Mammary epithelial cell (primary cell): ENCODE measurements at places on chromosomes 5 and 9.
A peak's percentile ranks its signal among the peaks of the same experiment; 100 is the strongest.

DNA sequence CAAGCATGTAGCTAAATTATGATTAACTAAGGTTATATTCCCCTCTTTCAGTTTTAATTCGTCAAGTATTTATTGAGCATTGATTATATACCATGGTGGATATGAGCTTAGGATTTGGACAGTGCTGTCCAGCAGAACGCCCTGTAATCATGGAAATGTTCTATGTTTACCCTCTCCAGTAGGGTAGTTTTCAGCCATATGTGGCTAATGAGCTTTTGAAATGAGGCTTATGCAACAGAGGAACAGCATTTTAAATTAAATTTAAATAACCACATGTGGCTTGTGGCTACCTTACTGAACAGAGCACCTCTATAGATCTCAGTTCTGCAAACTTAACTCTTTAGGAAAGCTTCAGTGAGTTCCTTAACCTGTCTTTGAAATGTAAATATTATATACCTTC, 59.1 kb downstream of the JMY start:
- no peak for DNase-seq

DNA sequence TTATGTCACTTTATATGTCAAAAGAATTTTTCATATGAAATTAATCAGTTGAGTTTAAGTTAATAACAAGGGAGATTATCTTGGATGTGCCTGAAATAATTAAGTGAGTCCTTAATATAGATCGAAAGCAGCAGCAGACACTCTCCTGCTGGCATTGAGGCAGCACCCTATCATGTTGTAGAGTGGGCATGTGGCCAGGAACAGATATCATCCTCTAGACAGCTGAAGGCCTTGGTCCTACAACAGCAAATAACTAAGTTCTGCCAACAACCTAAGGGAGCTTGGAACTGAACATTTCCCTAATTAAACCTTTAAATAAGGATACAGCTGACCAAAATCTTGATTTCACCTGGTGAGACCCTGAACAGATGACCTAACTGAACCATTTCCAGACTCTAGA, 25.8 kb upstream of the UGT3A1 start:
- no peak for DNase-seq

DNA sequence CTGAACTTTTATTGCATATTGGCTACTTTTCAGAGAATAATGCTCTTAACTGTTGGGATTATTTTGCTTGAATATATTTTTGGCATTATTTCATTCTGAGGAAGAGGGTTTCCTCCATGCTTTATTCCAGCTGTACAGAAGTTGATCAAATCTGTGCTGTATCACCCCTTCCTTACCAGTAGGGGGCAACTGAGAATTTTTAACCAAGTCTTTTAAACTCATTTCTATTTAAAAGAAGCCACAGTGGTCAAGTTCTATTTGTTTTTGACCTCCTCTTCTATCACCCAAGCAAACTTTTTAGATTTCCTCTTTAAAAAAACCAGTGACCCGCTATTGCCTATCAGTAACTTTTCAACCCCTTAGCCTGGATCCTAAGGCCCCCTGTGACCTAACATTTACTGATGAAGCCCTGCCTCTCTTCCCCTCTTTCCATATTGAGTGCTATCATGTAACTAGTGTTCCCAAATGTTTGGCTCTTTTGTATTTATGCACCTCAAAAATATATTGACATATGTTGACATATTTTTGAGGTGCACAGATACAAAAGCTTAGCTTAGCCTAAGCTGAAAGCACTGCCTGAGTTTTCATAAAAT, 80.6 kb downstream of the FBXO4 start:
- peak; percentile 8 for DNase-seq

DNA sequence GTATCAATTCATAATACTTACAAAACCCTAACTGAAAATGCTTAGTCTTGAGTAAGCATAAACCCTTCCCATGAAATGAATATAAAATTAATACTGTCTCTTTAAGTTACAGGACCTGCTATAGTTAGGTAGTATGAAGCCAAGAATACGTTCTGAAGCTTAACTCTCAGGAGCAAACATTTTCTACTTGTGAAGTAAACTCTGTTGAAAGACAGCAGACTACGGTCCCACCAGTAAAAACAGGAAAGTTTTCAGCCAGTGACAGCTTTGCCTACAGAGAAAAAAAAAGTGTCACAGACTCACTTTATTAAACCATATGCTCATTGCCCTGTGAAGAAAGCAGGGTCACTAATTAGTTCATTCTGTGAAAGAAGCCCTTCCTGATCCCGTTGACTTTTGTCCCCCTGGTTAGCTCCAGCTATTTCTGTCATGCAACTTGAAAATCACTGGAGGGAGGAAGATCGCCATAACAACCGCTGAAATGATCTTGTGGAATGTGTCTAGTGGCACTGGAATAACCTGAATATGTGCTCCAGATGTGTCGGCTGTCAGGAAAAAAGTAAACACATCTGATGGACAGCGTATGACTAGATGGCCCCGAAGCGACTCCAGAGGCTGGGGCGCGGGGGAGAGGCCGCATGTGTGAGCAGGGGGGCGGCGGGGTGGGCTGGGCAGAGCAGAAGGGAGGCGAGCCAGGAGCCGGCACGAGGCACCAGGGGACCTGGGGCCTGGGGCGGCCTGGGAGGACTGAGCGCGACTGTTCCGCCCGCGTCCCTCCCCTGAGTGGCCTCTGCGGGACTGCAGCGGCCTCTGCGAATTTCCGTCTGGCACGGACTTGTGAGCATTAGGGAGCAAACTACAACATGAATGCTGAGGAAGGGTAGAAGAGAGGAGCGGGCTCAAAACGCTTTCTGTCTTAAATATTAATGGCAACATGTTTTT, 41.9 kb downstream of the BNC2 start:
- DNase-seq, result no peak

DNA sequence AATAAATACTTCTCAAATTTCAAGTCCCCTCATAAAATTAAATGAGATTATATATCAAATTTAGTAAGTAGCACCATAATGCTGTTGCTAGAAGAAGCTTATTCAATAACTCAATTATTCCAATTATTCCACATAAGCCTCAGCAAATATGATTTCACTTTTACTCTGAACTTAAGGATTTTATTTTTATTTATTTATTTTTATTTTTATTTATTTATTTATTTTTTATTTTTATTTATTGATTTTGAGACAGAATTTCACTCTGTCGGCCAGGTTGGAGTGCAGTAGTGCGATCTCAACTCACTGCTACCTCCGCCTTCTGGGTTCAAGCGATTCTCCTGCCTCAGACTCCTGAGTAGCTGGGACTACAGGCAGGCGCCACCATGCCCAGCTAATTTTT, 1308.3 kb upstream of the CDH9 start:
- no peak for DNase-seq

DNA sequence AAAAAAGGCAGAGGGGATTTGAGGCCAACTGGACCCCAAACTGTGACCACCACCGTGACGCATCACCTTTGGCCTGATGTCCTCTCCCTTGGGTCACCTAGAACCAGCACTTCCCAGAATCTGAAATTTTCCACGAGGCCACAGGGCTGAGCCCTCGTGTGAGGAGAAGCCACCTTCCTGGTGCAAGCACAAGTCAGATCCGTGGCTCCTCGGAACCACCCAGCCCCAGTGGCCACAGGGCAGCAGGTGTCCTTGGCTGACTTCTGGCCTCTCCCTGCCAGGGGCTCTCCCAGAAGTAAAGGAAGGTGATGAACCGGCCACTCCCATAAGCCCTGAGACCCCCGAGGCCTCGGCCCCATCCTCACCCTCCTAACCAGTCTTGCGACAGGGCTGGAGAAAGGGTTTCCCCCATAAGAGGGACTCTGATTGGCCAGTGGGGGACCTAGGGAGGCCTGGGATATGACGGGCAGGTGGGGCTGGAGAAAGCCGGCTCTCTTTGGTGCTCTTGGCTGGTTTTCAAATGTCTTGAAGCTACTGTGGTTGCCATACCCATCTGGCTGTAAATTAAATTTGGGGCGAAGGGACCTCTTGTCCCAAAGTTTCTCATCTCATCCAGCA, 20.9 kb upstream of the HMCN2 start:
- DNase-seq, result no peak

DNA sequence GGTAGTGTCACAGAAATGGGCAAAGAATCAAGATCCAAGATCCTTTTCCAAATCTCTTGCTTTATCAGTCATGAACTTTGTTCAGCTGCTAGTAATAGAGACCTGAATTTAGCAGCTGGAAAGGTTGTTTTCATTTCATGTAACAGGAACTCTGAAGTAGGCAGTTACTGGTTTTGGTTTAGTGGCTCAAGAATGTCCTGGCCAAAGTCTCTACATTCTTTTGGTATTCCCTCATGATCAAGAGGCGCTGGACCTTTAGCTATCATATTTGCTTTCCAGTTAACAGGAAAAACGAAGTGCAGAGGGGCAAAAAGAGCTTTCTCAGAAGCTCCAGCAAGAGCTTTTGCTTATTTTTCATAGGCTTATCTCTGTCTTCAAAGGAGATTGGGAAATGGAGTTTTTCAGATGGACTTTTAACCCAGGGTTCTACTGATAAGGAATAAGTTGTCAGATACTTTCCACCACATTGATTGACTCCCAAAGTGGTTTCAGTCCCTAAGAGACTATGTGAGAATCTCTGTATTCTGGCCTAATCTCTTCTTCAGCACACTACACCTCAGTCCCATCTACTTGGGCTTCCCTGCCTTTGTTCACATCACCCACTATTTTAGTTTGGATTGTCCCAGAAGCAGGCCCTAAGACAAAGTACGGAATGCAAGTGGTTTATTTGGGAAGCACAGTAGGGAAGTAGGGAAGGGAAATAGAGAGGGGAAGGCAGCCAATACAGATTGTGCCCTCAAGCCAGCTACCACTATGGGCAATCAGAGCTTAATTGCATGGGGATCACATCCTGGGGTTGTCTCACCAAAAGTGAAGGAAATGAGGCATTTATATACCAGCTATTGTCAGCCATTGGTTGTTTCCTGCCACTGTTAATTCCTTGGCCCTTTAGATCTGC, 359.3 kb downstream of the LRRC70 start:
- DNase-seq, result no peak

DNA sequence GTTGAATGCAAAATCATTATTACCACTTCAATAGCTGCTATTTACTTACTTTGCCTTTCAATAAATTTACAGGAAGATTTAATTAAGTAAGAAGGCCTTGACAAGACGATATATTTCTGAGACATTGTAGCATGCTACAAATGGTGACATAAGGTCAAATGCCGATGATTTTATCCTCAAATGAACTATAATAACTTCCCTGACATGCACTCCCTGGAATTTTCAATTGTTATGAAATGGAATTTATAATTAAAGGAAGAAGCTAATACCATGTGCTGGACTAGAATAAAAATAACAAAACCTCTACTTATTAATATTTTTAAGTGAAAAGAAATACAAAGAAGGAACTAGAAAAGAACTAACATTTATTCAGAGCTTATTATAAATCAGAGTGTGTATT, 30.2 kb upstream of the ITGA1 start:
- no peak for DNase-seq

- no peak for DNase-seq
Measured at GRCh38 chr9:129500161-129500862, 120.6 kb downstream of the C9orf50 start.

- no peak for DNase-seq
Measured at GRCh38 chr9:107542411-107543157, 53.0 kb upstream of the KLF4 start.

GRCh38 chr9:105083256-105083655, 155.3 kb upstream of the ABCA1 start:
- no peak for DNase-seq

- DNase-seq, result peak; percentile 29
Measured at GRCh38 chr5:174311531-174312269, 266.2 kb downstream of the NSG2 start.

DNA sequence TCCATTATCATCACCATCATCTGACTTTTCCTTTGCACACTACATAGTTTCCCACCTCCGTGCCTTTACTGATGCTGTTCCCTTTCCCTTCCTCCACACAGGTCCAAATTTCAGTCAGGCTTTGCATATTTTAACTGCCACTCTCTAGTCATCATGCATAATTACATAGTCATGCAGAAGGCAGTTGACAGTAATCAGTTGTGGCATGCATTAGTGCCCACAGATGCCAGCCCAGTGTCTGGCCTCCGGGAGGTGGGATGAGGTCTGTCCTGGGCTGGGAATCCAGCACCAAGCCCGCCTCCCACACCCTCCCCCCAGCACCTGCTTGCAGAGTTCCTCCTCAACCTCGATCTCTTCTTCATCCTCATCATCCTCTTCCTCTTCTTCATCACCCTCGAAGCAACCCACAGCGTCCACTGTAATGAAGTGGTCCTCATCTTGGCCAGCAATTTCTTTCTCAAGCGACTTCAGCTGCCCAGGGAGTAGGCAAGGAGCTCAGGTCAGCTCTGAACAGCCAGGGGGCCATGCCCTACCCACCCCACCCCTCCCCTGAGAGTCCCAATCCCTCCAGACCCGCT, 8.8 kb downstream of the BBLN start:
- DNase-seq, result no peak

DNA sequence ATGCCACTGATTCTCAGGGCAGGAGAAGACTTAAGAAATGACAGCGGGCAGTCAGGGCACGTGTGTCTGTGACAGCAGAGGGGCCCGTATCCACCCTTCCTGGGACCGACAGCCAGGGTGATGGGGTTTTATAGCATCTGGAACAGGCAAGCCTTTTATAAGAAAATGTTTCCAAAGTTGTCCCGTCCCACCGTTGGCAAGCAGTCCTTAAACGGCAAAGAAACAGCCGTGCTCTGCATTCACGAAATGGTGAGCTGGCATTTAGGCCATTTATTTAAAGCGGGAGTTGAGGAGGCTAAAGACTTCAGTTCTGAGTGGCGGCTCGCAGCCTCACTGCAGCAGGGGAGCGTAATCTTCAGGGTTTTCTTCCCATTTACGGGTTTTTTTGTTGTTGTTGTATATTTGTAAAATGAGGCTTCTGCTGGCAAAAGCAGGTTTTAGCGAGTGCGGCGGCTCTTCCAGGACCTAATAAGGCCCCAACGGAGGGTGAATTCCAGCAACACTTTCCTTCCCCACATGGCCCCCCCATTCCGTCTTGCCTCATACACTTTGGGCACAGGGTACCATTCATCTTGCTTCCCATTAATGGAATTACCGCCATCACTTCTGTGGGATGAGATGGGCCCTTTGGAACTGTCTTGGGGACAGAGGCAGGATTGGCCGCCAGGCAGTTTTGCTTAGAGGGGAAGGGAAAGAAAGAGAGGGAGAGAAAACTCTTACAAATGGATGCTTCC, 15.8 kb downstream of the NEK6 start:
- no peak for DNase-seq

GRCh38 chr5:107519900-107520354, 150.8 kb downstream of the EFNA5 start:
- peak; percentile 29 for DNase-seq

DNA sequence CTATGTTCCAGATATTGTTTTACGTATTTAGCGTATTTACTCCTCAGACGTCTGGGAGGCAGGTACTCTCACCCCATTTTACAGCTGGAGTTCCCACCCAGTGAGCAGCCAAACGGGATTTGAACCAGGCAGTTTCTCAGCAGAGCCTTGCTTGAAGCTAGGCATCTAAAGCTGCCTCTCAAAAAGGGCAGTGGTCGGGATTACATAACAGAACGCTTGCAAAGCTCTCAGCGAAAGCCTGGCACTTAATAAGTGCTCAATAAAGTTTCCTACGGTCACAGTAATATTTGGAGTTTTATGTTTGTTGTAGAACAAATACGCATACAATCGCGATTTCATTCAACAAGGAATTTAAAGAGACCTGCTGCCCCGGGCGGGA, 286 bp upstream of the BSPRY start:
- DNase-seq, result no peak
